ENCODE measurements at places on chromosomes 2 and 18. TPM values are rescaled to one million over a fixed set of nuclear protein-coding genes. Genes with fewer than 3 reads are reported as not detected.

OSR1 gene
- polyA plus RNA-seq, result 23.0 TPM

IL36B gene
- not detected for polyA plus RNA-seq

SMYD5 gene
- polyA plus RNA-seq, result 30.6 TPM

ARL4C gene
- 3.3 TPM for polyA plus RNA-seq

SLC14A1 gene
- polyA plus RNA-seq, result 1.2 TPM

SLC4A3 gene
- 7.0 TPM for polyA plus RNA-seq

RAB6C gene
- polyA plus RNA-seq, result 1.2 TPM

ZNF804A gene
- not detected for polyA plus RNA-seq

PRKAG3 gene
- polyA plus RNA-seq, result 25.3 TPM

XIRP2 gene
- 115 TPM for polyA plus RNA-seq

PPP1R1C gene
- 0.34 TPM for polyA plus RNA-seq

TLX2 gene
- not detected for polyA plus RNA-seq

CMPK2 gene
- polyA plus RNA-seq, result not detected

SLC11A1 gene
- polyA plus RNA-seq, result 0.81 TPM

ATOH8 gene
- polyA plus RNA-seq, result 11.6 TPM

SLC8A1 gene
- 9.9 TPM for polyA plus RNA-seq

CPO gene
- polyA plus RNA-seq, result 0.20 TPM

TWIST2 gene
- 6.3 TPM for polyA plus RNA-seq

FBXO48 gene
- polyA plus RNA-seq, result 1.5 TPM

GAD1 gene
- polyA plus RNA-seq, result 2.5 TPM

QPCT gene
- 9.5 TPM for polyA plus RNA-seq

CDH2 gene
- 6.4 TPM for polyA plus RNA-seq

SP140 gene
- 2.5 TPM for polyA plus RNA-seq

KCNJ3 gene
- not detected for polyA plus RNA-seq

YWHAQ gene
- 279 TPM for polyA plus RNA-seq

DPYSL5 gene
- polyA plus RNA-seq, result not detected

AKAIN1 gene
- not detected for polyA plus RNA-seq

REEP1 gene
- polyA plus RNA-seq, result 64.6 TPM

MC5R gene
- polyA plus RNA-seq, result not detected

SP5 gene
- 6.7 TPM for polyA plus RNA-seq

DES gene
- polyA plus RNA-seq, result 5,021 TPM

SLC9A4 gene
- polyA plus RNA-seq, result 0.97 TPM

SFTPB gene
- 0.08 TPM for polyA plus RNA-seq

CHRNA1 gene
- 198 TPM for polyA plus RNA-seq

All from muscle of arm (tissue), 14 donors.